ENCODE measurements at places on chromosomes 11 and 22.

GRCh38 chr11:12512826-12513395 lies 135.5 kb downstream of the PARVA start:
- DNase-seq: no peak

DNA sequence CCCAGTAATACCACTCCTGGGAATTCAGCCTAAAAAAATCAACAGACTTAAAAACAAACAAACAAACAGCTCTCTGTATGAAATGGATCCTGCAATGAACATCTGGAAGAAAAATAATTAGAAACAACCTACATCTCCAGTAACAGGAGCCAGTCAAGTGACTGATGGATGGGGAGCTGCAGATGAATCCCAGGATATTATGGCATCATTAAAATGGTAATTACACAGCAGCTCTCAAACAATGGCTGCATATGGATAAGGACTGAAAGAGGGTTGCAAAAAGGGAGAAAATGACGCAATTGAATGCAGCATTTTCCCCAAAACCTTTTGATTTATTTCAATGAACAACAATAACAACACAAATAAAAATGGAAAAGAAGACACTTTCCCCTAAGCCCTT lies 4.1 kb downstream of the NPTXR start:
- DNase-seq: no peak

DNA sequence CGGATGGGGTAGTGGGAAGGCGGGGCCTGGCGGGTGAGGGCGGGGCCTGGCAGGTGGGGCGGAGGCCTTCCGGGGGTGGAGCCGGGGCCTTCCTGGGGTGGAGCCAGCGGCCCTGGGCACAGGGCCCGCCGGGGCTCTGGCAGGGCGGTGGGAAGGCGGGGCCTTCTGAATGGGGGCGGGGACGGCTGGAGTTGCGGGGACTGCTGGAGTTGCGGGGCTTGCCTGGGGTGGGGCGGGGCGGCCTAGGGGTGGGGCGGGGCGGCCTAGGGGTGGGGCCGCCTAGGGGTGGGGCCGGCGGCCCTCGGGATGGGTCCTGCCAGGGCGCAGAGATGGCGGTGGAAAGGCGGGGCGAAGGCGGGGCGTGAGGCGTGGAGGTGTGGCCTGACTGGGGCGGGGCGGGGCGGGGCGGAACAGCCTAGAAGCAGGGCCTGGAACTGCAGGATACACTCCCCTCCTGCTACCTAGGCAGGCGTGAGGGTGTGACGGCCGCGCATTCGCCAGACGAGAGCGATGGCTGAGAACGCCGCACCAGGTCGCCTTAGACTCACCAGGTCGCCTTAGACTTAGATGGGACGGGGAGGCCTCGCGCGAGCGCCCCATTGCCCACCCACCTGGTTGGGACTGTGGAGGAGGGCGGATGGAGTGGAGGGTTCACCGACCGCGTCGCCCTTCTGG lies 19.3 kb downstream of the RRP7A start:
- DNase-seq: peak; percentile 23

- no peak for DNase-seq
These were observed 15.8 kb downstream of the LHFPL7 start for GRCh38 chr22:24930678-24931077.

- no peak for DNase-seq
These were observed 193.0 kb upstream of the E2F8 start for GRCh38 chr11:19433791-19434190.

GRCh38 chr22:46596819-46597218 lies 23.4 kb upstream of the GRAMD4 start:
- DNase-seq: no peak

DNA sequence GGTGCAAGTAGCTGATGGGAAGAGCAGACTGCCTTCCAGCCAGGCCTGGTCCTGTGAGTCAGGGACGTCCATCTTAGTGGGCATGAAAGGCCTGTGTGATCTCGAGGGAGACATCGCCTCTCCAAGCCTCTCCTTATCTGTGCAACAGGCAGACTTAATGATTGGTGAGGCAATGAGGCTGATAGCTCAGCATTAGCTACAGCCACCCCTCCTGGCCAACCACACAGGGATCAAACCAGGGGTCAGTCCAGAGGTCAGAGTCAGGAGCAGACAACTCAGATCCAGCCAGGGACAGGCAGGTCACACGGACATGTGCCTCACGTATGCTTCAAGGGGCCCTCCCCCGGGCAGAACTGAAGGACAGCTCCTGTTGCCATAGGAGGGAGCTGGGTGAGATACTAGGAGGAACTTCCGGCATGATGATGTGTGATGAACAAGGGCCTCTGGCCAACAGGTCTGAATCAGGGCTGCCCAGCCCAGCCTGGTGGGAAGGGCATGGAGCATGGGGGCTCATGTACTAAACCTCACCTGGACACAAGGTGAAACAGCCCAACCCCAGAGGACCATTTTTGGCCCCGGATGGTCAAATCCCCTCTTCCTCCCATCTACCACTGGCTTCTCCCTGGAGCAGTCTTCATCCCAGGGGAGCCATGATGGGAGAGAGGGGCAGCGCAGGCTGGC lies 2.8 kb upstream of the APOC3 start:
- DNase-seq: no peak

- DNase-seq: no peak
These were observed 1517.0 kb downstream of the TBC1D22A start for GRCh38 chr22:48279461-48279756.

GRCh38 chr11:107598225-107599139 lies 7.5 kb downstream of the ELMOD1 start:
- DNase-seq: no peak

DNA sequence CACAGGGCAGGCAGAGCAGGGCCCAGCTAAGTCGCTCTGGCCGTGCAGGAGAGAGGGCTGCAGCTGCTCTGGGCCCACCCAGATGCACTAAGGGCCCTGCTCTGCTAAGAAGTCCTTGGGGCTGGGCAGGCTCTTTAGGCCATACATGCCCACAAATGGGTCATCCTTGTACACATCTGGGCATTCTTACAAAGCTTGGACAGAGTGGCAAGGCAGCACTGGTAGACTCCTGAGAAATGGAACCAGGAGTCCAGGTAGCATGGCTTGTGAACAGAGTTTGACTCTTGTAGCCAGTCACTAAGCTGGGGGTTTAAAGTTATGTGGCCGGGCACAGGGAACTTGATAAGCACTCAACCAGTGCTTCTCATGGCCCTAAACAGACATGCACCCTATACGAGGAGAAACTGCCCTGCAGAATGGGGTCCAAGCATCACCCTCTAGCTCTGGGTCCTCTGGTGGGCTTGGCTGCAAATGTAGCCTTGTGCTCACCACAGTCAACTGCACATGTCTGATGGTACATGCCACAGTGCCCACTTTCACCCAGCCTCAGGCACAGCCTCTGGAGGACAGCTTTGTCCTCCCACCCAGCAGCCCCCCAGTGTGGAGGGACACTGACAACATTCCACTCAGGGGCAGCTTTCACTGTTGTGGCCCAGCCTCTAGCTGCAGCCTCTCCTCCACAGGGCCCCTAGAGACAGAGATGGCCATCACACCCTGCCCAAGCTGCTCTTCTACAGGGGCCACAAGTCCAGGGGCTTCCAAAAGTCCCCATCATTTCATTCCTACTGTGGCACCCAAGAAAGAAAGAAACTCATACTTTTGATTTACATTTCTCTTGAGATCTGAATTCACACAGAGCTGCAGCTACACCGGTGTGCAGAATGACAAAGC lies 75.2 kb downstream of the DGCR2 start:
- no peak for DNase-seq

GRCh38 chr11:125401746-125402145 lies 94.3 kb downstream of the FEZ1 start:
- DNase-seq: no peak

- no peak for DNase-seq
These were observed 25.0 kb upstream of the FZD4 start for GRCh38 chr11:86980086-86980796.

DNA sequence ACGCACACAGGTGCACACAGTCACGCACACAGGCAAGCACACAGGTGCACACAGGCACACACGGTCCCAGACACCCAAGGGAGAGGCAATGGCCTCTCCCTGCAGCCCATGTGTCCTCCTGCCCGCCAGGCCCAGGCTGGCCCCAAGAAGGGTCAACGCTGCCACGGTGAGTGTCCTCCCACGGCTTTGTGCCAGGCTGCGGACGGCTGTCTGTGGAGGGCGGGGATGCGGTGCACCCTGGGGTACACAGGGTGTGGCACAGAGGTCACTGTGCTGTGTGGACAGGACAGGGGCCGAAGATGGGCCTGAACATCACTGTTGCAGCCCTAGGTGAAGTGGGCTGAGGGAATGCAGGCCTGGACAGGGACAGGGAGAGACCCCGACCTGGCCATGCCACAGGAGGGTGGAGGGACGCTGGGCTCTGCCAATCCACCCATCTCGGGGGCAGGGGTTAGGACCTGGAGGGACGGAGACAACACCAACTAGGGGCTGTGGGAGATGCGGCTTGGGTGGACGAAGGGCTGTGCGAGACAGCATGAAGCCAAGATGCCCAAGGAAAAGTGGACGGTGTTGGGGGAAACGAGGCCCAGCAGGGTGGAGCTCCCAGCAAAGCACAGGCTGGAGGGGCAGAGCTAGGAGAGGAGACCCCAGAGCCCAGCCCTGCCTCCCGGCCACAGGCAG lies 523.8 kb downstream of the BRD1 start:
- no peak for DNase-seq

DNA sequence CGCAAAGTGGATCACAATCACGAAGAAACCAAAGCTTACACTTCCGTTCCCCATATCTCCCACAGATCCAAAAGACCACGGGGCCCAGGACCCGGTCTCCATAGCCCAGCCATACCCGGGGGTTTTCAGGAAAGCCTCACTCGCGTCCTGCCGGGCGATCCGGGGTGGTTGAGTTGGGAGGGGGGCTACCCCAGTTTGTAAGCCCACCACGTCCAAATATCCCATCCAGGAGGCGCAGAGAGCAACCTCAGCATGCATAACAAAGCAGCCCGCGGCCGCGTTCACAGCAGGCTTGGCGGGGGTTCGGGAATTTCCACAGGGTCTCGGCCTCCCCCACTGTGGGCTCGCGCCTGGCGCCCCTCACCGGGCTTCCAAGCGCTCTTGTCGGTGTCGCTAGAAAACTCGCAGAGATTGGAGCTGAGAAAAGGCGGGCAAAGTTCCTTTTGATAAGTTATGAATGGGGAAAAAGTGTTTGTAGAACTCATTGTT lies 9.5 kb downstream of the SDF2L1 start:
- DNase-seq: no peak

DNA sequence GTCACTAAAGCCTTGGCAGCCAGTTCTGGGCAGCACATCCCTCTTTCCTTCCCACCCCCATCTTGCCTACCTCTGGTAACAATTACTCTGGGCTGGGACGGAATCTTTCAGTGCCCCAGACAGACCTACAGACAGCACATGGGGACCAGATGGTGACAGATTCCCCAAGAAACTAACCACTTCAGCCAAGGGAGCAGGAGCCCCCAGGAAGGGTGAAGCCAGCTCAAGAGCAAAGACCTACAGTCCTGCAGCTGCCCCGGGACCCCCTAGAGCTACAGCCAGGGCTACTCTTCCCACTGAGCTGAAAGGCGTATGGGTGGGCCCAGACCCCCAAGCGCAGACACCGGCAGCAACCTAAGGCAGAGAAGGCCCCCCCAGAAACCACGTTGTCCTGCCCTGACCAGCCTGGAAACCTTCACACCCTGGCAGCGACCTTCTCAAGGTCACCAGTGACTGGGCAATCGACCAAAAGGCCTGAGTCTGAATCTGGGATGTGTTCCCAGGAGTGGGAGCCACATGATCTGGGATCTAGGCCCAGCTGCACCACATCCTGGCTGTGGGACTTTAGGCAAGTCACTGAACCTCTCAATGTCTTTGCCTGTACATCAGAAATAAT lies 65.8 kb downstream of the LRRC32 start:
- peak; percentile 33 for DNase-seq

DNA sequence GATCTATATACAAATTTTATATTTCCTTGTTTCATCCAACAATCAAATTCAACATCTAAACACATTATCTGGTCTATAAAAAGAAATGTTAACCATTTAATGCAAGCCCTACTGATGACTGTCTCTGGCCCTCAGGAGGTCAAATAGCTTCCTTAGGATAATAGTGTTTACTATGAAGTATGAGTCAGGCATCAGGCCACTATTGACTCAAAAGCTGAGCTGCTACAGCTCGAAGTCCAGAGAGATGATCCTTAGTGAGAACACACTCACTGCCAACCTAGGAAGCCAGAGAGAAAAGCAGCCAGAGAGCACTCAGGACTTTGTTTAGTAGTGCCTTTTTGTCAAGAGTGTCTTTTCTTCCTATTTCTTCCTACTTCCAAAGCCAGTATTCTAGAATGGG lies 171.8 kb downstream of the SOX6 start:
- peak; percentile 42 for DNase-seq

GRCh38 chr11:94741022-94741679 lies 27.0 kb upstream of the AMOTL1 start:
- DNase-seq: peak; percentile 26

GRCh38 chr11:125072218-125072960 lies 9.3 kb downstream of the SLC37A2 start:
- no peak for DNase-seq

DNA sequence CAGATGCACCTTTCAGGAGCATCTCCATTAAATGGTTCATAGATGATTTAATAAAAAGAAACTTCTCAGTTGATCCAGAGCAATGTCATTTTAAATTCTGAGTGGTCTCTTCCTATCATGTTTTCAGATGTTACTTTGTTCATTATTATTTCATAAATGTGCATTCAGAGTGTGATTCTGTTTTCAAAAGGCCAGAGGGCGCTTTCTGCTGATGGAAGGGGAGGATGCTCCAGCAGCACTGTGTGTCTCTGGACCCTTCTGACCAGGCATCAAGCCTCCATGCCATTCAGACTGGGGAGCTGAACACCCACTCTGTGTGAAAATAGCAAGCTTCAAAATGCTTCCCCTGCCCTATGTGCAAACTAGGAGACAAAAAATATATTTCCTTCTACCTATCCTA lies 23.9 kb upstream of the CRTAM start:
- no peak for DNase-seq

DNA sequence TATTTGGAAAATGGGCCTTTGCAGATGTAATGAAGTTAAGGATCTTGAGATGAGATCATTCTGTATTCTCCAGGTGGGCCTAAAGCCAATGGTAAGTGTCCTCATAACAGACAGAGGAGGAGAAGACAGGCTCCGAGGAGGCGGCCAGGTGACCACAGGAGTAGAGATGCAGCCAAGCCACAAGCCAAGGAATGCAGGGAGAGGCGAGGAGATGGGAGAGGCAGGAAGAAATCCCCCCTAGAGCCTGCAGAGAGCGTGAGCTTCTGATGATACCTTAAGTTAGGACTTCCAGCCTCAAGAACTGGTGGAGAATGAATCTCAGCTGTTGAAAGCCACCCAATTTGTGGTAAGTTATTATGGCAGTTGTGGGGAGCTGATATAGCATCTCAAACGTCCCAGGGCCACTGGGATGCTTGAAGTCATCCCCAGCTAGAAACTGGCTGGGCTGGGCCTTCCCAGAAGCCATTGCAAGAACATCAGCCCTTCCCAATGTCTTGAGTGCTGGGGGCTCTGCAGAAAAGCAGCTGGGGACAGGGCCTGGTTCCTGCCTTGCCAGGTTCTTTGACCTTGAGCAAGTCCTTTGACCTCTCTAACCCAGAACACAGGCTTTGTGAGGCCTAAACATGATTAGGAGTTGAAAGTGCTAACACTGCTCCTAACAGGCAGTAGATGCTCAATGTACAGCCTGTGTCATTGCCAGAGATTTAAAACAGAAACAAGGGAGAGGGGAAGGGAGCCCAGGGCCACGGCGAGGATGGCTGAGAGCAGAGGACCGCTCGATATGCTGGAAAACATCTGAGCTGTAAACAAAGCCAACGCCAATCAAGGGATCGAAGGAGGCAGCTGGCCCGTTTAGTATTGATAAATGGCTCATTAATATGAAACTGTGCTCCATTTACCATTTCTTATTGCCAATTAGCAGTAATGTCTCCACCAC lies 632.3 kb downstream of the TBC1D22A start:
- no peak for DNase-seq

- DNase-seq: no peak
These were observed 8.5 kb upstream of the NAALADL1 start for GRCh38 chr11:65066805-65067291.
